ENCODE measurements at places on chromosomes 1 and 21.

DNA sequence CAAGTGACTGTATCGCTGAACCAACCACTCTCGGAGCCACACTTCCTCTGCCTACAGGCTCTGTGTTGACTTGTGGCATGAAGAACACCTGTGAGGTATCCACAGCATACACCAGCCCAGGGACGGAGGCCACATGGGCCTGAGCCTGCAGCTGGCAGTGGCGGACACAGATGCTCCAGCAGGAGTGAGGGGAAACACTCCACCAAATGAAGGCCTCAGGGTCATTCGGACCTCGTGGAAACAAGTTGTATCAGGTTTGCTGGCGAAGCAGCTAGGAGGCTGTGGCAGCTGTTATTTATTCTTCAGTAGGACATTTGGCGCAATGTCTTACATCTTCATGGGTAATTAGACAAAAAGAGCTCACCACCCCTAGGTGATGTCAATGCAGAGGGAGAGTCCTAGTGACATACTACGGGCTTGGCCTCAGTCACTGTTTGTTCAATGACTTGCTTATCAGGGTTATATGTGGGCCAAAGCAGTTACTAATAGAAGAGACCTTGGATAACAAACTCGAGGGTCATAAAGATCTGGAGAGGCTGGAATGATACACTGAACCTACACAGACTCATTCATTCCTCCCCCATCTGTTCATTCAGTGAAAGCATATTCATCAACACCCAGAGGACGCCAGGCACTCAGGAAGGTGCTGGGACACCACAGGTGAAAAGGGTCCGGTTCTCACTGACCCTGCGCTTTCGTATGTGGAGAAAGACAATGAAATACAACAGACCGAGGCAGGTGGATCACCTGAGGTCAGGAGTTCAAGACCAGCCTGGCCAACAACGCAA is 11.6 kb upstream of the ETS2 start:
- DNase-seq: peak; percentile 71

DNA sequence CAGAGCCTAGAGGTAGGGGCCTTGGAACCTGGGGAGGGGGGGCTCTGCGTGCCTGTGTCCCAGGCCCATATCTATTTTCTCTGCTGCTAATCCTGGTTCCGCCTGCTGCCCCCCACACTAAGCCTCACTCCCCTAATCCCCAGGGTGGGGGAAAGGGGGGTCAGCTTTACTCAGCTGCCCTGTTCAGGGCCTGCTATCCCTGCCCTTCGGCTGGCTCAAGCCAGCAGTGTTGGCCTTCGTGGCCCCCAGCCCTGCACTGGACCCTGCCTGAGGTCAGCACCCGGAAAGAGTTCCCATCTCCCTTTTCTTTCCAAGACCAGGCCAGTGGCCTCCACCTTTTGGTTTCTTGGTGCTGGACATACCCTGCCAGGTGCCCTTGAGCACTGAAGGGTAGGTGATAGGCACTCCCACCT is 8.4 kb downstream of the ZBTB7B start:
- DNase-seq: no peak

DNA sequence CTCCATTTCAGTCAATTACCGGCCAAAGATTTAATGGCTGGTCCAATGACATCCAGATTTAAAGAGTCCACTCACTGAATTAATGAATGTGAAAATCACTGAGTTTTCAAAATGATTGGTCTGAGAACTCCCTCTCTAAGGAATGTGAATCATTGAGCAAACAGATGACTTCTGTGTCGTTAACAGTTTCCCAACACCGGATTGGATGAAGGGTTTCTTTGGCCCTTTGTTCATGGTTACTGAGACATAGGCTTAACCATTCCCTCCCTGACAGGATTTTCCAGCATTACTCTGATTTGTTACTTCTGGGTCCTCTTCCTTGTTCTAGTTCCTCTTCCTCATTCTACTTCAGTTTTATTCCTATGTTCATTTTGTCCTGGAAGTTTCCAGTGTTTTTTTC is 1.5 kb upstream of the CLDN17 start:
- DNase-seq: no peak

DNA sequence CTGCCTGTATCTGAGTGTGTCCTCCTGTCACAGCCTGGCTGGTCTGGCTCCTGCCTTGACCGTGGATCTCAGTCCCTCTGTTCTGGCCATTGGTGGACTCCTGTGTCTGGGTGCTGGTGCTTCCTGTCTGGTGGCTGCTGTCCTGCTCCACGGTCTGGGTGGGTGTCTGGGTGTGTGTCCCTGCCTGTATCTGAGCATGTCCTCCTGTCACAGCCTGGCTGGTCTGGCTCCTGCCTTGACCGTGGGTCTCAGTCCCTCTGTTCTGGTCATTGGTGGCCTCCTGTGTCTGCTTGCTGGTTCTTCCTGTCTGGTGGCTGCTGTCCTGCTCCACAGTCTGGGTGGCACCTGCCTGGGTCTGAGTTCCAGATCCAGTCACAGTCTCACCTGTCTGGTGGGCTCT is 4.0 kb downstream of the CRNN start:
- no peak for DNase-seq

GRCh38 chr1:70498666-70499065 is 87.6 kb downstream of the CTH start:
- no peak for DNase-seq

- DNase-seq: no peak
Measured at GRCh38 chr21:45434645-45435217, 29.8 kb downstream of the COL18A1 start.

- DNase-seq: peak; percentile 20
Measured at GRCh38 chr1:45953934-45954847, 150.8 kb downstream of the MAST2 start.

DNA sequence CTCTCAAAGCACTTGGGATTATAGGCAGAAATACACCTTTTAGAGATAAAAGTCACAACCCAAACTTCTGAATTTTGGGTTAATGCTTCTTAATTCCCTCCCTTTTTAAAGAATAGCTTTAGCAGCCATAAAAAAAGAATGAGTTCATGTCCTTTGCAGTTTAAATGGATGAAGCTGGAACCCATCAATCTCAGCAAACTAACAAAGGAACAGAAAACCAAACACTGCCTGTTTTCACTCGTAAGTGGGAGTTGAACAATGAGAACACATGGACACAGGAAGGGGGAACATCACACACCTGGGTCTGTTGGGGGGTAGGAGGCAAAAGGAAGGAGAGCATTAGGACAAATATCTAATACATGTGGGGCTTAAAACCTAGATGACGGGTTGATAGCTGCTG is 55.8 kb downstream of the SLC27A3 start:
- DNase-seq: no peak

- DNase-seq: no peak
Measured at GRCh38 chr1:83961571-83962295, 37.2 kb downstream of the TTLL7 start.

GRCh38 chr1:239233626-239234025 is 152.7 kb upstream of the CHRM3 start:
- DNase-seq: no peak

- no peak for DNase-seq
Measured at GRCh38 chr1:56639211-56639610, 5.9 kb upstream of the PRKAA2 start.

GRCh38 chr1:169588785-169589485 is 2.7 kb upstream of the F5 start:
- no peak for DNase-seq

All from A549 (cell line).